ENCODE measurements at places on chromosomes 5 and 9. TPM values are rescaled to one million over a fixed set of nuclear protein-coding genes. Genes with fewer than 3 reads are reported as not detected.

Gene INSL4
- 0.16 TPM for total RNA-seq

Gene PFN3
- 27.5 TPM for total RNA-seq

Gene TIMD4
- 78.0 TPM for total RNA-seq

Gene MRPL22
- total RNA-seq, result 42.6 TPM

Gene SEMA5A
- 5.4 TPM for total RNA-seq

Gene TBCA
- total RNA-seq, result 123 TPM

DNA sequence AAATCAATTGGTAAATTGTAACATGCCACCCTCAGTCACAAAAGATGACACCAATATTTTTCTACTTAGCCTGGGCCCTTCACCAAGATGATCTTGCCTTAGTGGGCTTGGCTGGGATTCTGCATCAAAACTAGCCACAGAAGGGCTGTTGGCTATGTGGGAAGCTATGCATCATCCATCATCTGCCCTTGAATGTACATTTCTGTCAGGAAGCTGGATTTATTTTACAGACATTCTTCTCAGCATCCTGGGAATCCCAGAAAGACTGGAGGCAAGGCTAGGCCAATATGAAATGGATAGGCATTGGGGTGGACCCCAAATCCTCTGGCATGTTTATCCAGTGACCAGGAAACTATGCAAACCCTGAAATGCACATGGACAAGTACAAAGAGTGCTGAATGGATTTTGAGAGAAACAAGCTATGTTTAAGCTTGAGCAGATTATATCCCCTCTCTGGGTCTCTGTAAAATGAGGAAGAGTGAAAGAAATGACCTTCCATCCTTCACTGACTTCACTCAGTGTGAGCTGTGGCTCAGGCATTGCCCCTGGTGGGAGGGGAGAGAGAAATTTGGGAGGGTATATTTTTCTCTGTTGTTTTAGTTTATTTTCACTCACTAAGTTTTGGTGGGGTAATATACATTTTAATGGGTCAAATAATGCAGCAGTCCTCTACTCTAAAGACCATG lies 283.6 kb downstream of the EBF1 start:
- no peaks in the 10 kb centered on the region for H3K4me1 ChIP-seq
- DNase-seq, result no peak
- H3K27me3 ChIP-seq, result no peaks in the 10 kb centered on the region
- H3K4me3 ChIP-seq, result no peak overlapping the region
- no peaks in the 10 kb centered on the region for H3K36me3 ChIP-seq

DNA sequence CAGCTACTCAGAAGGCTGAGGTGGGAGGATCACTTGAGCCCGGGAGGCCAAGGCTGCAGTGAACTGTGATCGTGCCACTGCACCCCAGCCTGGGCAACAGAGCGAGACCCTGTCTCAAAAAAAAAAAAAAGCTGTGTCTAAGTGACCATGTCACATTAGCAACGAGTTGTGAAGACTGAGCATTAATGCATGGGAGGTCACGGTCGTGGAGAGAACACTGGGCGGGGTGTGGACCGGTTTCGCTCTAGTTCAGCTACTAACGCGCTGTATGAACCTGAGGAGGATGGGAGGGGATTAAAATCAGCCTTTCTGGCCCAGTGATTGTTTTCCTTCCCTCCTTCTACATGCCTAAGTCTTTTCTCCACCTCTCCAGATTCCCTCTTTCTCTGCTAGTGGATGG lies 56.7 kb upstream of the CARTPT start:
- no peaks in the 10 kb centered on the region for H3K36me3 ChIP-seq
- no peak overlapping the region for H3K27ac ChIP-seq
- H3K4me3 ChIP-seq, result no peak overlapping the region
- H3K27me3 ChIP-seq, result no peaks in the 10 kb centered on the region

DNA sequence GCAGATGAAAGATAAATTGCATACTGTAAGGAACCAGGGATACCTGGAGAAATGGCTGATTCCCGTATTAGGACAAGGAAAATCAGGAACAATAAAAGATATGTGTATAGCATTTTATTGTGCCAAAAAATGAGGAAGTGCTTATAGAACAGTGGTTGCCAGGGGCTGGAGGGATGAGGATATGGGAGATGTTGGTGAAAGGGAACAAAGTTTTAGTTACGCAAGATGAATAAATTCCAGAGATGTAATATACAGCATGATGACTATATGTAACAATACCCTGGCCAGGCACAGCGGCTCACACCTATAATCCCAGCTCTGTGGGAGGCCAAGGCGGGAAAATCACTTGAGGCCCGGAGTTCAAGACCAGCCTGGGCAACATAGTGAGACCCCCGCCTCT lies 101.8 kb downstream of the CDK5RAP2 start:
- H3K36me3 ChIP-seq, result no peaks in the 10 kb centered on the region
- no peak for DNase-seq
- H3K27me3 ChIP-seq, result no peaks in the 10 kb centered on the region
- H3K27ac ChIP-seq, result no peak overlapping the region

GRCh38 chr9:121987314-121987713 lies 105.8 kb downstream of the TTLL11 start:
- H3K4me3 ChIP-seq, result no peak overlapping the region
- peak; percentile 24 for DNase-seq
- H3K27ac ChIP-seq, result no peak overlapping the region
- no peaks in the 10 kb centered on the region for H3K27me3 ChIP-seq
- H3K36me3 ChIP-seq, result no peaks in the 10 kb centered on the region
- H3K4me1 ChIP-seq, result peaks cover 9% of the 10 kb centered on the region

DNA sequence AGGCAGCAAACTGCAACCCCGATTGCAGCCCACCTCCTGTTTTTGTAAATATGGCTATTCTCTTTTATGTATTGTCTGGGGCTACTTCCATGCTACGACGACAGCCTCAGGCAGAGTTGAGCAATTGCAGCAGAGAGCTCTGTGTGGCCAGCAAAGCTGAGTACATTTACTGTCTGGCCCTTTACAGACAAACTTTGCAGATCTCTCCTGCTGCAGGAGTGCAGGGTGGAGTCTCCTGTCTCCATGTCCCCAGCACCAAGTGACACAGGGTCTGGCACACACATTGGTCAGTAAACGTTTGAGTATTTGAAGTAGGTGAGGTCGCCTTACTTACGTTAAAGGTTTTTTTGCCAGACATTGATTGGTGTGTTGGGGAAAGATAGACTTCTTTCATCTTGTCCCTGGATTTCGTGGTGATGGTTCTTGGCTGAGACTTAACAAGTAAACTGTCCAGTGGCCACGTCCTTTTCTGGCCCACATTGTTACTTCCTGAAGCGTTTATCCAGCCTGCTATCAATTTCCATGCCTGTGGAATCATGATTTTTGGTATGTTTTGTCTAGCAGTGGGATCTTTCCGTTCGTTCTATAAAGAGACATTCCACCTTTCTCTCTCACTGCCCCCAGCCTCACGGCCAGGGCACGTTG lies 27.2 kb downstream of the PRRC2B start:
- no peaks in the 10 kb centered on the region for H3K36me3 ChIP-seq
- DNase-seq, result no peak
- peak overlapping the region; percentile 36 for H3K27ac ChIP-seq
- no peak overlapping the region for H3K4me3 ChIP-seq
- H3K27me3 ChIP-seq, result no peaks in the 10 kb centered on the region

GRCh38 chr5:158320178-158320674 lies 461.3 kb upstream of the CLINT1 start:
- H3K4me1 ChIP-seq, result no peaks in the 10 kb centered on the region
- DNase-seq, result no peak
- no peaks in the 10 kb centered on the region for H3K36me3 ChIP-seq
- H3K4me3 ChIP-seq, result no peak overlapping the region
- no peak overlapping the region for H3K27ac ChIP-seq

- no peak overlapping the region for H3K4me3 ChIP-seq
- no peaks in the 10 kb centered on the region for H3K4me1 ChIP-seq
- no peak for DNase-seq
- H3K27me3 ChIP-seq, result no peaks in the 10 kb centered on the region
- H3K27ac ChIP-seq, result no peak overlapping the region
- no peaks in the 10 kb centered on the region for H3K36me3 ChIP-seq
Measured at GRCh38 chr5:109863752-109864151, 174.0 kb downstream of the MAN2A1 start.

- H3K27me3 ChIP-seq, result no peaks in the 10 kb centered on the region
- DNase-seq, result no peak
- no peaks in the 10 kb centered on the region for H3K4me1 ChIP-seq
- H3K36me3 ChIP-seq, result no peaks in the 10 kb centered on the region
Measured at GRCh38 chr5:129051283-129051682, 43.3 kb upstream of the ISOC1 start.

- peak; percentile 15 for DNase-seq
- H3K27ac ChIP-seq, result no peak overlapping the region
- no peaks in the 10 kb centered on the region for H3K36me3 ChIP-seq
- peak overlapping the region; percentile 32 for H3K4me3 ChIP-seq
Measured at GRCh38 chr9:117744856-117745389, 40.7 kb downstream of the TLR4 start.

DNA sequence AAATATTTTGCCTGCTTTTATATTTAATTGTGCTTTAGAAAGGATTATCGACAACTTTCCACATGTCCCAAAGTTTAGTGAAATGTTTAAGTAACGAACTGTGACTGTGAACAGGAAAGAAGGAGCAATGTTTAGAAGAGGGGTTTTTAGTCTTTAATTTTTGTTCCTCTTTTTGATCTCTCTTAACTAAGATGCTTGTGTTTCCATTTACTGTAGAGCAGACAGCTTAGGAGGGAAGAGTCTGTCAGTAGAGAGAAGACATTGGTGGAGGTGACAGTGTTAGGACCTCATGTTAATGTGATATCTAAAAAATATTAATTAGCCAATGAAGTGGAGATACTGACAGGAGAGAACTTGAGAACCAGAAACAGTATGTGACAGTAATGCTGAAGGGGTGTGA lies 92.2 kb downstream of the RASGRF2 start:
- H3K27ac ChIP-seq, result no peak overlapping the region
- no peaks in the 10 kb centered on the region for H3K4me1 ChIP-seq
- no peaks in the 10 kb centered on the region for H3K27me3 ChIP-seq
- no peak for DNase-seq
- H3K36me3 ChIP-seq, result no peaks in the 10 kb centered on the region

- no peak for DNase-seq
- H3K36me3 ChIP-seq, result no peaks in the 10 kb centered on the region
- no peaks in the 10 kb centered on the region for H3K27me3 ChIP-seq
Measured at GRCh38 chr5:128154943-128155342, 71.4 kb downstream of the SLC12A2 start.

GRCh38 chr9:89939626-89940292 lies 334.9 kb downstream of the GADD45G start:
- no peak overlapping the region for H3K27ac ChIP-seq
- H3K36me3 ChIP-seq, result no peaks in the 10 kb centered on the region
- H3K4me1 ChIP-seq, result peaks cover 10% of the 10 kb centered on the region
- no peaks in the 10 kb centered on the region for H3K27me3 ChIP-seq
- DNase-seq, result no peak

- no peaks in the 10 kb centered on the region for H3K27me3 ChIP-seq
- no peaks in the 10 kb centered on the region for H3K4me1 ChIP-seq
- no peak for DNase-seq
- H3K4me3 ChIP-seq, result no peak overlapping the region
Measured at GRCh38 chr5:163259495-163259894, 177.9 kb upstream of the CCNG1 start.

GRCh38 chr5:41459557-41459956 lies 50.8 kb downstream of the PLCXD3 start:
- no peak overlapping the region for H3K27ac ChIP-seq
- no peaks in the 10 kb centered on the region for H3K27me3 ChIP-seq
- no peaks in the 10 kb centered on the region for H3K4me1 ChIP-seq

GRCh38 chr5:96459313-96460121 lies 26.5 kb upstream of the PCSK1 start:
- no peak for DNase-seq
- H3K36me3 ChIP-seq, result no peaks in the 10 kb centered on the region
- H3K27ac ChIP-seq, result no peak overlapping the region
- H3K4me3 ChIP-seq, result no peak overlapping the region
- no peaks in the 10 kb centered on the region for H3K4me1 ChIP-seq

GRCh38 chr5:158397278-158397677 lies 538.3 kb upstream of the CLINT1 start:
- H3K4me3 ChIP-seq, result no peak overlapping the region
- H3K27me3 ChIP-seq, result no peaks in the 10 kb centered on the region
- H3K4me1 ChIP-seq, result no peaks in the 10 kb centered on the region
- no peak for DNase-seq

- H3K27ac ChIP-seq, result no peak overlapping the region
- DNase-seq, result no peak
- H3K4me3 ChIP-seq, result no peak overlapping the region
- no peaks in the 10 kb centered on the region for H3K4me1 ChIP-seq
- no peaks in the 10 kb centered on the region for H3K36me3 ChIP-seq
Measured at GRCh38 chr9:4620057-4620765, 41.9 kb upstream of the PLPP6 start.
